Mesenteric fat pad (tissue), 1 donor: ENCODE measurements at places on chromosomes 11 and 22. TPM values are rescaled to one million over a fixed set of nuclear protein-coding genes. Genes with fewer than 3 reads are reported as not detected.

The SERPIND1 gene
- total RNA-seq, result 0.35 TPM

The TREH gene
- not detected for total RNA-seq

The SLC7A4 gene
- 7.6 TPM for total RNA-seq

The CHRM1 gene
- not detected for total RNA-seq

The MDK gene
- total RNA-seq, result 13.9 TPM

The SLC43A1 gene
- 8.4 TPM for total RNA-seq

- no peak for DNase-seq
Observed at GRCh38 chr22:24506802-24507438, 11.8 kb downstream of the UPB1 start.

DNA sequence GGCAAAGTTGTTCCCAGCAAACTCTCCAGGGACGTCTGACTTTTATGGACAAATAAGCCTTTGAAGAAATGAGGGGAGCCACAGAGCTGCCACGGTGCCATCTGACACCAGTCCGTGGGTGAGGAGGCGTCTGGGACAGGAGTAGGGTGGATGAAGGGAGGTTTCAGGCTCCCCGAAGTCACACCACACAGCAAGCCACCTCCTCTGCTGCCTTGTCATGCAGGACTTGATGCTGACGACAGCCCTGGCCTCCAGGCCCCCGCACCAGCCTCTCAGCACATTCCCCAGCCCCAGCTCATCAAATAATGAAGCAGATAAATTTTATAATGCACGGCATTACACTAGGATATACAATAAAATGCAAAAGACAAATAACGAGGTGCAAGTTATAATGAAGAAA, 156.5 kb downstream of the CEP164 start:
- DNase-seq, result no peak

DNA sequence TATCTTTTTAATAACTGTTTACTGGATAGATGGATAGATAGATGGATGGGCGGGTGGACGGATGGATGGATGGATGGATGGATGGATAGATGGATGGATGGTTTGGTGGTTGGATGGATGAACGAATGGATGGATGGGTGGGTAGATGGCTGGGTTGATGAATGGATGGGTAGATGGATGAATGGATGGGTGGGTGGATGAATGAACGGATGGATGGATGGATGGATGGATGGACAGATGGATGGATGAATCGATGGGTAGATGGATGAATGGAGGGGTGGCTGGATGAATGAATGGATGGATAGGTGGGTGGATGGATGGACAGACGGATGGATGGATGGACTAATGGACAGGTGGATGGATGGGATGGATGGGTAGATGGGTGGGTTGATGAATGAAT, 13.8 kb upstream of the SLC22A12 start:
- no peak for DNase-seq

GRCh38 chr22:41041532-41041931, 50.9 kb upstream of the EP300 start:
- DNase-seq, result no peak

DNA sequence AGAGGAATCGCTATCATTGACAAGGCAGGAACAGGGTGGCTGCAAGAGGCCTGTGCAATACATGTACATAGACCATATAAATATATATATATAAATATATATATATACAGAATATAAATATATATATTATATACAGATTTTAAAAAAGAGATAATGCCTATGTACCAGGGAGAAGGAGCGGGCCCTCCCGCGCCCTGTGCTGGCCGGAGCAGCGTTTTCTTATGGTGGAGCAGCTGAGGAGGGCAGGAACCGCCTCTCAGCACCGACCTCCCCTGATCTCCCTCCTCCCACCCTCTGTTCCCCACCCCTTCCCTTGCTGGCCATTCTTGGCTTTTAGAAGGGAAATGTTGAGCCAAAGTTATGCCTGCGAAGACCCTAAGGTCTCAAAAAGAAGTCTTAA, 31.8 kb downstream of the SCN3B start:
- no peak for DNase-seq

- no peak for DNase-seq
Observed at GRCh38 chr11:70926543-70927201, 325.7 kb downstream of the SHANK2 start.

DNA sequence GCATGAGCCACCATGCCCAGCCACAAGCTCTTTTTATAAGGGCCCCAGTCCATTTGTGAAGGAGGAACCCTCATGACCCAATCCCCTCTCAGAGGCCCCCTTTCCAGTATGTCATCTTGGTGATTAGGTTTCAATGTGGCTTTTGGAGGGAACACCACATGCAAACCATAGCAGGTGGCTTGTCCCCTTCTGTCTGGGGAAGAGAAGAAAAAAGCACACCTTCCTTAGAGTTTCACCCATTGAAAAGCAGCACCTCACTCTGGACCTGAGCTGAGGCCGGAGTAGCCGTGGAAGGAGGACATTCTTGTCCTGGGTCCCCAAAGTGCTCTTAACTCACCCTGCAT, 25.4 kb downstream of the NEAT1 start:
- DNase-seq, result no peak

GRCh38 chr11:45930031-45930794, 7.8 kb downstream of the LARGE2 start:
- no peak for DNase-seq

DNA sequence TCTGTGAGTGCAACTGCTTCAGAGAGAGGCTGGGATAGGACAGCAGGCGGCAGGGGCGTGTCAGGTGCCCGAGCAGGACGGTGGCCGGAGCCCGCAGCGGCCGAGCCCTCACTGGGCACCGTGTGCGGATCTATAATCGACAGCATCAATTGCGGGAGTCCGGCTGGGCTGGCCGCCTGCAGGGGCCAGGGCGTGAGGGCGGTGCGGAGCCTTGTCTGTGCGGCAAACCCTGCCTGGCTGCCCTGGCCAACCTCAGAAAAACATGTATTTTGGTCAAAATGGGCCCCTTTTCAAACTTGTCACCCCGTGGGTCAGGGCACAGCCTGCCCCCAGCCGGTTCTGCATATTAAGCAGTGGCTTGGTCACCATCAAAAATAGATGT, 91.3 kb upstream of the KCNQ1OT1 start:
- DNase-seq, result peak; percentile 89

DNA sequence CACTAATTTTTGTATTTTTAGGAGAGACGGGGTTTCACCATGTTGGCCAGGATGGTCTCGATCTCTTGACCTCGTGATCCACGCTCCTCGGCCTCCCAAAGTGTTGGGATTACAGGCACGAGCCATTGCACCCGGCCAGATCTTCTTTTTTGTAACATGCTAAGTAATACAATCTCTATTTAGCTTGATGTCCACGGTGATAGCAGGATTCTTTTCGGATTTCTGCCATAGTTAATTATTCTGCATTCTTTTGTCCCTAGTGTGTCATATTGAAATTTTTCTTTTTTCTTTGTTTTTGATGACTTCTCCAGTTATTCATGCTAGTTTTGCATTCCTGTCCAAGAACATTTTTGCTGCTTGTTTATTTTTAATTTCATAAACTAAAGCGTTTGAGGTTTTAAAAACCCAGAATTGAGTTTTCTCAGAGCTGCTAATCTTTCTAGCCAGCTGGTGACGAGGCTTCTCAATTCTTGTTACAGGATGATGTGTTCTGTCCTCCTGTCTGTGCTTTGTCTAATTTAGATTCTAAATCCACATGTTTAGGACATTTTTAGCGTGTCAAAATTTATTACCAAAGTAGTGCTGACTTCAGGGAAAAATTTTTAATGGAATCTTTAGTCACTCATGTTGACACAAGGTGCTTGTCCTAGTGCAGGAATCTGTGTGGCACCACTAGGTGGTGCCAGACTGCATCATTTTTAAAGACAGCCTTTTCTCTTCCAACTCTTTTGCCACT, 21.8 kb downstream of the NF2 start:
- no peak for DNase-seq

GRCh38 chr11:61334434-61335354, 1.7 kb downstream of the TKFC start:
- no peak for DNase-seq

DNA sequence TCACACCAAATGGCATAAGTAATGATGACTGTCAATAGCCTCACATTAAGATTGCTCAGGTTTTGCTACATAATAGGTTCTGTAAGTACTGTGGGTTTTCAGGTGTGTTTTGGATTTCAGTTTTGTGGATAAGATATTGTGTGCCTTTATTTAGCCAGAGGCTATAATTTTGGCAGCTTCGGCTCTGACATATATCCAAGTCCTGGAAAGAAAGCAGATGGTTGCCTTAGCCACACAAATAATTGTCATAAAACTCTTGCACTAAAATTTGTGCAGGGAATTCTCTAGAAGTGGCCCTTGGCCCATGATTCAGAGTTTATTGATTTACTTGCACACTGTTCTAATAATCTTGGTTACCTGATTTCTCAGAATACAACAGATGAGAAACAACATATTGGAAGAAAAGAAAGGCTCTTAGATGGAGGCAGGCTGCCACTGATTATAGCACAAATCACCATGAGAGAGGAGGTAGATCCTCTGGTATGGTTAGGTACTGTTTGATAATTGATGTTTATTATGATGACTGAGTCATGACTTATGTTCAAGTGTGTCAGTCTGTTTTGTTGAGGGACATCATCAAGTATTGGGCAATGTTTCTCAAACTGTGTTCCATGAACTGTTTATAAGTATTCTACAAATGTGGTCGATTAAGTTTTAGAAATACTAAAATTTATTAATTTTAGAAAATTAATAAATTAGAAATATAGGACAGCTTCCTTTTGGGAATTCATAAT, 9.6 kb downstream of the REXO2 start:
- no peak for DNase-seq

DNA sequence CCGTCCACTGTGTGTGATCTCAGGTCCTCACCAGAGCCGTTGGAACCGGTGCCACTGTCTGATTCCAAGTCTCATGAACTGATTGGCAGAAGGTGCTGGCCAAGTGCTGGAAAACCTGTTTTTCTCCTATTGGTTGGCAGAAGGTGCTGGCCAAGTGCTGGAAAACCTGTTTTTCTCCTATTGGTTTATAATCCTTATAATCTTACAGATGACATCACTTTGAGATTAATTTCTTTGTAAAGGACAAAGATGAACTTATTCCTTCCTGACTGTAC, 1106.3 kb downstream of the BRD1 start:
- DNase-seq, result no peak

DNA sequence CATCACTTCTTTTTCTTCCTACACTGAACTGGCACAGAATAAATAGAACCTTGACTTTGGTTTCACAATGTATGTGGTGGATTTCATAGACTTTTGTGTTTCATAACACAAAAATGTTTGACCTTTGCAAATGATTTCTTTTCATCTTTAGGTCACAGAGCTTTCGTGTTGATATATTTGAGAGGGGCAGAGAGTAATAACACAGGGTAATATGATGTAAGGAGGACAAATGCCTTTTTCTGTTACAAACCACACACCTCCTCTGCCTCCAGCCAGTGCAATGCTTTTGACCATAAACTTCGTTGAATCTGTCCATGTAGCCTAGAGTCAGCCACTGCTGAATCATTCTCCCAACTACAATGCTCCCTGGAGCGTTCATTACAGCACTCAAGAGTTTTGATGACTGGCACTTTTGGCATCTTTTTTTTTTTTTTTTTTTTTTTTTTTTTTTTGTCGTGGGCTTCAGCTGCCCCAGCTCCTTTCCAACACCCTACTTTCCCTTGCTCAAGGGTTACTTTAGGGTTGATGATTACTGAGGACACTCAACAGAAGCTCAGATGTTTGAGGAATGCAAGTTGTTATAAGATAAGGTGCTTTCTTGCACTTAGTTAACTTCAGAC, 11.4 kb upstream of the CAT start:
- DNase-seq, result no peak

GRCh38 chr11:41283191-41283930, 176.1 kb downstream of the LRRC4C start:
- DNase-seq, result no peak
